HL-60 (cell line): ENCODE measurements at places on chromosomes 5 and 9.

GRCh38 chr9:80387828-80388227 is 816.1 kb downstream of the TLE4 start:
- no peak for DNase-seq

GRCh38 chr5:1793966-1794900 is 5.4 kb downstream of the MRPL36 start:
- no peak for DNase-seq

DNA sequence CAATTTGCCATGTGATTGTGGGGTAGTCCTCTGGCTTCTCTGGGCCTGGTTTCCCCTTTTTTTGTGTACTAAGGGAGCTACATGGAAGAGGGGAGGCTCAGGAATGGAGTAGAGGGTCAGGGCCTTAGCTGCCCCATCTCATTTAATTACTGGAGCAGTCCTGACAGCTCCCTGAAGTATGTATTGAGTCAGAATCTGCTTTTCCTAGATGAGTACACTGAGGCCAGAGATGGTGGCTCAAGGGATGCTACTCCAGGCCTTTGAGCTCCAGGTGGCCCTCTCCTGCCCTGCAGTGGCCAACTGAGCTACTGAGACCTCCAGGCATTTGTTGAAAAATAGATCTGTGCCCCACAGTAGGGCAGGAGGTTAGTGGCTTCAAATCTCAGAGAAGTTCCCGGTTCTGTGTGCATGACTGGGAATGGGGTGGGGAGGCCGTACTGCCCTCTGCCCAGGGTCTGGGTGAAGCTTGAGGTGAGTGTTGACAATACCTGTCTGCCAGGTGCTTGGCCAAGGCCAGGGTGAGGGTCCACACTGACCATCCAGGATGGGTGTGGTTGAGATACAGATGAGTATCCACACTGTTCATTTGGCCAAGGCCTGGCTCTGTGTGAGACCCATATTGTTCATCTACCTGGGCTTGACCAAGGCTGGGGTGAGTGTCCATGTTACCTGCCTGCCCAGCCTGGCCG is 45.7 kb downstream of the CXXC5 start:
- no peak for DNase-seq

DNA sequence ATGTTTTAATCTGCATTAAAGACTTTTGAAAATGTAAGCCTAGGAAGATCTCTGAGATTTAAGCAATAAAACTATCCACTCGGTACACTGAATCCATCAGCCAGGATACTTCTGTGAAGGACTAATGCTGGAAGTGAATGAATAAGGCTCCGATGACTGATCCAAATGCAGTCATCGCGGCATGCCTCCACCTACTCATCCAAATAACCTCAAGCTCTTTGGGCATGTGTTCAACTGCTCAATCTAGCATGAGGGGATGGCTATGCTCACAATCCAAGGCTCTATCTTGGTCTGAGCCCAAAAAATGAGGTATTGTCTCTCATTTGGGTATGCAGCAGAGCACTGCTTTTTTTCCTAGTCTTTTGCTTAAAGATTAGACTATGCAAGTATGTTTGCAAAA is 19.2 kb downstream of the MARCHF3 start:
- DNase-seq = no peak

- no peak for DNase-seq
These were observed 20.2 kb upstream of the TJP2 start for GRCh38 chr9:69153707-69154521.
